Effector CD4-positive, alpha-beta T cell (primary cell): ENCODE measurements at places on chromosomes 6 and 20.
A peak's percentile ranks its signal among the peaks of the same experiment; 100 is the strongest.

DNA sequence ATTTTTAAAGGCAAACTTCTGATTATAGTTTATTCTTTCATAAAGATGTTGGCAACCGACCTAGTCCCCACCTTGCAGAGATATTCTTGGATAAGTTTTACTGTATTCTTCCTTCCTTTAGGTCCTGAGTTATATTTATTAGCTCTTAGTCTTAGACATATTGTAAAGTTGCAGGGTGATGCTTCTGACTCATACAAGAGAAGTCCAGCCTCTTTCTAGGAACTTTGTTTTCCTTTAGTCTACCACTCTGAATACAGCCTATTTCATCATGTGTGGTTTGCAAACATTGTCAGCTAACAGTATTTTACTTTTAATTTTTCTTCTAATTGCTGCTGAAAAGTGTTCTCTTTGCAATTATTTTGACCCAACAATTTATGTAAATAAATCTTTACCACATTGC lies 686.7 kb downstream of the COL12A1 start:
- no peak for DNase-seq

DNA sequence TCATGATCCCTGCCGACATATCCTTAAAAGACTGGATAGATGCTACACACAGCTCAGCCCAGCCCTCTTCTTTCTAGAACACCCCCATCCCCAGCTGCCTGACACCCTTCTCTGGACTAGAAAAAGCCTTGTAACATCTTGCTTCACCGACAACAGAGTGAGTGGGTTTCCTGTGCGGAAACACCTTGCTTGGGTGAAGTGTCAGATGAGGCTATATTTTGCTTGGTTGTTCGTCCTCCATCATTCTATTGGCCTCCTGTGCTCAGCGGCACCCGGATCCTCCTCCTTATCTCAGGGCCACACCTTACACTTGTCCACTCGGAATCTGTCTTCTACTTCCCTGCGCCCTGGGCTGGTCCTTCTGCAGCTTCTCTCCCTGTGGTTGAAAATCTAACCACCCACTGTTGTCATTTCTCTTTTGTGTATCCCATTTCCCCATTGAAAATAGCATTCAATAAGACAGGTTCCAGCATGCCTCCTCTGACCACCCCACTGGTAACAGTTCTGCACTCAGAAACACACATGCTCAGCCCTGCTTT lies 101.3 kb upstream of the MLN start:
- DNase-seq, result peak; percentile 39

DNA sequence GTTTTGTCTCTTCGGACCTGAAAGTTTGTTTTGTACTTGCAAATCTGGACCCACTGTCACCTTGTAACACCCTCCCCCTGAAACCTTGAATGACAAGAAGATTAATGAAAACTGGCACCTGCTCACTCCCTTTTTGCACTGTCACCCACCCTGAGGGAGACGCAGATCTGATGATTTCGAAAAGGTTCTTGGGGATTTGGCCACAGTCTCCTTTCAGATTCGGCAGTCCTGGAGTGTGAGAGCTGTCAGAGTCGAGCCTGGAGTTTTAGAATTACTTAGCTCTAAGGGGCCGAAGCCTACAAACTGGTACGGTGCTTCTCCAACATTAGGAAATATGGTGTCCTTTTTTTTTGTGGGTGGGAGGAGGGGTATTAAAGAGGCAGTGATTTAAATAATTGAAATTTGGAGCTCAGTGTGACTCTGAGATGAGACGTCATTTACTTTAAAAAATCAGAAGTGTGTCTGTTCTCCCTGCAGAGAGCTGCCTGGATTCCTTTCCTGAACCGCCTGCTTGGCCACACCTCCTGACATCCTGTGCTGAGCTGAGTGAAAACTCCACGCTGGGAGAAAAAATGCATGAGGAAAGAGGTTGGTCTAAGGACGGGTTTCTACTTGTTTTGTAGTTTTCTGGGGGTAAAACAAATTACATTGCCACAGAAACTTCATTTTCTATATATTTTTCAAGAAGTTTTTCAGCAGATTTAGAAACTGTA lies 447.0 kb upstream of the CDH4 start:
- no peak for DNase-seq

- DNase-seq, result no peak
Observed at GRCh38 chr6:87100216-87100615, 5.3 kb upstream of the CGA start.

- DNase-seq, result no peak
Observed at GRCh38 chr6:111809766-111810165, 63.5 kb downstream of the FYN start.

- no peak for DNase-seq
Observed at GRCh38 chr6:126182650-126183311, 157.1 kb upstream of the CENPW start.

DNA sequence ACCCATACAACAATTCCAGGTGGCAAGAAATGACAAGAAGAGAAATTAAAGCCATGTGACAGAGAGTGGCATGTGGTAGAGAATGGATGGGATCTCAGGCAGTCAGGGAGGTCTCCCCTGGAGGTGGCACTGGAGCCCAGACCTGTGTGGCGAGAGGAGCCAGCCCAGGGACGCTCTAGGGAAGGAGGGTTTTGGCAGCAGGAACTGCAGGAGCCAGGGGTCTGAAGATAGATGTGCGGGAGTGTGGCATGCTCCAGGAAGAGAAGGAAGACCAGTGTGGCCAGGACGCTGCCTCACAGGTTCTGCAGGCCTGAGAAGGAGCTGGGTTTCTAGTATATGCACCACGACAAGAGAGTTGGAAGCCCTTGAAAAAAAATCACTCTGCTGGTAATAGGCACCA lies 45.1 kb downstream of the SPATA2 start:
- DNase-seq, result no peak

DNA sequence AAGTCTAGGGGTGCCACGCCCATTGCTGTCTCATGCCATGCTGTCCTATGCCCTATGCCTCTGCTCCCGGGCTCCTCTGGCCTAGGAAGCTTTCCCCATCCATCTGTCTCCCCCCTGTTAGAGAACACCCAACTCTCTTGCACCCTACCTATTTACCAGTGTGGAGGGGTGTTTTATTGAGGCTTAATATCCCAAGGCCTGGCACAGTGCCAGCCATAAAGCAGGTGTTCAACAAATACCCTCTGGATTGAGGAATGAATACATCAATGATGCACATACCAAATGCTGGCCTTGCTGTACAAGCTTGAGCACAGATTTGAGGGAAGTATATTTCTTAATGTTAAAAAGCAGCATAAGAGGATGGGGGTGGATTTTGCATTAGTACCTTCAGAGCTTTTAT lies 38.3 kb downstream of the METTL24 start:
- DNase-seq, result no peak

DNA sequence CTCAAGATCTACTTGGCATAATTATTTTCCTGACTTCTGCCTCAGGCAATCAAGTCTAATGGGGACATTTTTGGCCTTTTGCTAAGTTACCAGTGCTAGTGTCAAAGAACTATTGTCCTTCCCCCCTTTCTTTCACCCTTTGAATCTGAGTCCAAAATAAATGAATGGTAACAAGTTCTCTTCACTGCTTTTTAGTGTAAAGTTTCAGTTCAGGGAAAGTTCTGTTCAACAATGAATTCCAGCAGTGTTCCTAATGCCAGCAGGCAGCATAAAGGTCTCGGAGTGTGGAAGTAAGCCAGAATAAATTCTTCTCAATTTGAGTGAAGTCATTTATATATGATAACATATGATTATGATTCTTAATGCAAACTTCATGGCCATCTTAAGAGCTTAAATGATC lies 20.8 kb upstream of the TSPYL1 start:
- no peak for DNase-seq

DNA sequence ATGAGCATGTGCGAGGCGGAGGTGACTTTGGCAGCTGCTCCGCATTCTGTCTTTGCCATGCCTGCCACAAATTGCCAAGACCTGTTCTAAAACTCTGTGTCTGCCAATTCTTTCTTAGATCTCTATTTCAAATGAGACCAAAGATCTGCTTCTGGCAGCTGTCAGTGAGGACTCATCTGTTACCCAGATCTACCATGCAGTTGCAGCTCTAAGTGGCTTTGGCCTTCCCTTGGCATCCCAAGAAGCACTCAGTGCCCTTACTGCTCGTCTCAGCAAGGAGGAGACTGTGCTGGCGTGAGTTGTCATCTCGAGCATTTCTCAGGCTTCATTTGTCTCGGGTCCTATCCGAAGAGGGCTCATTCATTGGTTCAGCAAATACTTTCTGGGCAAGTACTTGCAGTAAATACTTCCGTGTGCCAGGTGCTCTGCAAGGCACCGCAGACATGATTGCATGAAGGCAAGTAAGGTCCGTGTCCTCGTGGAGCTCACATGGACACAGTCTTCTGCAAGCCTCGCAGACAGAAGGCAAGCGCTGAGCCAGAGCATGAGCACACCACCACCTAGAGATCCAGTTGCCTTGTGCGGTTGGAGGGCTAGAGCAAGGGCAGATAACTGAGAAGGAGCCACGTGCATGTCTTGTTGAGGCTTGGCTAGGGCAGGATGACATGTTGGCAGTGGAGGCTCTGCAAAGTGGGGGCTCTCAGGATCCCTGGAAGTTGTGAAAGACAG lies 19.7 kb upstream of the MROH8 start:
- no peak for DNase-seq
